ENCODE measurements at places on chromosomes 11 and 22. TPM values are rescaled to one million over a fixed set of nuclear protein-coding genes. Genes with fewer than 3 reads are reported as not detected.

The IRAG1 gene
- total RNA-seq = 0.31 TPM

The ANGPTL5 gene
- not detected for total RNA-seq

The C2CD2L gene
- total RNA-seq = 7.2 TPM

The SCO2 gene
- total RNA-seq = 2.8 TPM

The TMEM191C gene
- total RNA-seq = 1.5 TPM

The HEPN1 gene
- total RNA-seq = not detected

The TPBGL gene
- not detected for total RNA-seq

The OR2D2 gene
- total RNA-seq = 0.73 TPM

The MLC1 gene
- not detected for total RNA-seq

The NRXN2 gene
- 18.8 TPM for total RNA-seq

The GUCY1A2 gene
- not detected for total RNA-seq

The TEX54 gene
- total RNA-seq = not detected

All from mammary epithelial cell (primary cell).